Activated CD4-positive, CD25-positive, alpha-beta regulatory T cell treated with anti-CD3 and anti-CD28 coated beads, Interleukin-2, amount 50 U/mL, for 24 hours (primary cell): ENCODE measurements at places on chromosomes 7 and 10.
A peak's percentile ranks its signal among the peaks of the same experiment; 100 is the strongest.

DNA sequence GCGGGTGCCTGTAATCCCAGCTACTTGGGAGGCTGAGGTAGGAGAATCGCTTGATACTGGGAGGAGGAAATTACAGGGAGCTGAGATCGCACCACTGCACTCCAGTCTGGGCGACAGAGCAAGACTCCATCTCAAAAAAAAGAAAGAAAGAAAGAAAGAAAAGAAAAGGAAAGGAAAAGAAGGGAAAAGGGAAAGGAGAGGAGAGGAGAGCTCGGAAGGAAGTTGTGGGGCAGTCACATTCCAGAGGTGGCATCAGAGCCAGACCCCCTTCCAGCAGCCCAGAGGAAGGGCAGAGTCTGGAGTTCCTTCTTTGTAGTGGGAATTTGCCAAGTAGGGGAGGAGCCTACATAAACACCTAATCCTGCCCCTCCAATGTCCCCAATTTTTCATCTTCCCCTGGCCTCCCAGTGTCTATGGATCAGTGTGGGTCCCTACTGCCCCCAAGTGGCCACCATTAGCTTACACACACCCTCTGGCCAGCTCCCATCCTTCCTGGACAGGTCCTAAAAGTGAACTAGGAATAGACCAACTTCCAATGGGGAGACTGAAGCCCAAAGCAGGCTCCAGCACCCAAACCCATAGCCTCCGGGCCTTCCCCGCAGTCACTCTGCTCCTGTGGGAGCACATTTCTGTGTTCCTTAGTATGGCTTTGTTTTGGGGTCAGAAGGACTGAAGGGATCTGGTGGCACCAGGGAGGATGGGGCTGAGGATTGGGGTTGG, 39.6 kb upstream of the HSPB1 start:
- ATAC-seq, result peak; percentile 44

GRCh38 chr10:102421507-102421756, 796 bp downstream of the FBXL15 start:
- ATAC-seq, result no peak

DNA sequence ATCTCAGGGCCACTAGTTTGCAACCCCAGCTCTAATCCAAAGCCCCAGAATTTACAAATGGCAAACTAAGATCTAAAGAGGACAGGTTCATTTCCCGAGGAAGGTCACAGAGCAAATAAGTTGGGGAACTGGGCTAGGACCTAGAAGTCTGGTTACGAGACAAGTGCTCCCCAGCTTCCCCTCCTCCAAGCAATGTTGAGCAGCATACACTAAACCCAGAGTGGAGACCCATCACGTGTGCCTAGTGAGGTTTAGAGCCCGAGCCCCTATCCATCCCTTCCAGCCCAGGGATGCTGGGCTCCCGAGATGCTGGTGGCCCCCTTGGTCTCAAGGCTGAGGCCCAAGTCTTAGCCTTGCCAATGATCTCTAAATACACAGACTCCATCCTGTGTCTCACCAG, 209.5 kb upstream of the ZMIZ1 start:
- ATAC-seq, result no peak

- ATAC-seq, result no peak
Observed at GRCh38 chr7:22094413-22095342, 149.0 kb upstream of the CDCA7L start.

DNA sequence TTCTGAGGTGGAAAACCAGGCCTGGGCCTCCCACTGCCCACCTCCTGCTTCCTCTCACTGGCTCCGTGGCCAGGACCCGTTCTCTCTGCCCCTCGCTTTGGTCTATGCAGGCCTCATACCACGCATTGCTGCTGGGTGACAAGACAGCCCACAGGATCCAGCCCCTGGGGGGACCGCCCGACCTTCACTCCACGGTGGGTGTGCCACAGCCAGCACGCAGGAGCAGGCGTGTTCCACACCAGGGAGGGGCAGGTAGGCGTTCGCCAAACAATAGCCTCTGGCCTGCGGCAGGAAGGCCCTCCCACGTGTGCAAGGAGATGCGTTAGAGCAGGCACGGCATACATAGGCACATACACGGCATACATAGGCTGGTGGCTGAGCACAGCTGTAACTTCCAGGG, 233.4 kb downstream of the WDR37 start:
- ATAC-seq, result no peak
